Left renal pelvis (tissue), 4 donors: ENCODE measurements at places on chromosomes 5 and 9.

DNA sequence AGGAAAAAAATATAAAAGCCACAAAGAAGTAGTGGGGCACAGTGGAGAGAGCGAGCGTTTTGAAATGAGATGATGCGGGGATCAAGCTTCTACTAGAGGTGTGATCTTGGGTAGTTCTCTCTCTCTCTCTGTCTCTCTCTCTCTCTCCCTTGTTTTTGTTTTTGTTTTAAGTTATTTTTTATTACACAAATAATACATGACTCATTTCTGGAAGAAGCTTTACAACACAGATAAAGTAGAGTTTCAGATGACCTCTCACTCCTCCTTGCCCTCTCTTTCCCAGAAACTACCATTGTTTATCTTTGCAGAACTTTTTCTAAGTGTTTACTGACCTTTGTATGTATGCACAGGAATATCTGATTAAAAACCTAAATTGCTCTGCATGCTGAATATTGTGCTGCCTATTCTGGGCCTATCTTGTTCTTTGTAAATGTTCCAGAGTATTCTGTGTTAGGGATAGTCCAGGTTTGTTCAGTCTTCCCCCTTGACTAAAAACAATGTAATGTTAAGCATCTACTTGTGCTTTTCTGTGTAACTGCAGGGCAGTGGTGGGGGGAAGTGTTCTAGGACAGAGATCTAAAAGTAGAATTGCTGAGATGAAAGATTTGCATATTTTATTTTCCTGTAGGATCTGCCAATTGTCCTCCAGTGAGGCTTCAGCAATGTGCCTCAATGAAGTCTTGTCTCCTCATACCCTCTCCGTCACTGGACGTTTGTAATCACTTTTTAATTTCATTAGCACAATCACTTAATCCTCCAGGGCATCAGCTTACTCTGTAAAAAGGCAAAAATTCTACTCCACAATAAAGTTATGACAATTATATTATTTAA is 52.0 kb downstream of the FYB1 start:
- no peak for DNase-seq

DNA sequence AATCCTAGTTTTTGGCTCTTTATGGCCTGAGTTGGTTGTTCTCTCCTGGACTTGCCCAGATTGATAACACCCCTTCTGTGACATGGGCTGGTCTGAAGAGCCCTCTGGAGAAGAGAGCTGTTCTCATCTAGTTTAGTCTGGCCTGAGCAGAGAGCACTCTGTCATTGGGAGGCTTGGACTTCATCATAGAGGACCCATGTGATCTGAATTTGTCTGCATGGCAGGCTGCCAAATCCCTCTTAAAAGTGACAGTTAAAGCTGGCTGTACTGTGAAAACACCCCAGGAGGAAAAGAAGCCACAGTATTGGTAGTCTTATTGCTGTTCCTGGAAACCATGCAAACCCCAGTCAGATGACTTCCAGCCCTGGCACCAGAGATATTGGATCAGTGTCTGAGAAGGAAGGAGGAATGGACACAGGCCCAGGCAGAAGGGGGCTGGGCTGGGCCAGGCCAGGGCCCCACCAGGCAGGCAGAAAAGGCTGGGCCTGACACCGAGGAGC is 3.7 kb upstream of the WDR31 start:
- DNase-seq: peak; percentile 43

DNA sequence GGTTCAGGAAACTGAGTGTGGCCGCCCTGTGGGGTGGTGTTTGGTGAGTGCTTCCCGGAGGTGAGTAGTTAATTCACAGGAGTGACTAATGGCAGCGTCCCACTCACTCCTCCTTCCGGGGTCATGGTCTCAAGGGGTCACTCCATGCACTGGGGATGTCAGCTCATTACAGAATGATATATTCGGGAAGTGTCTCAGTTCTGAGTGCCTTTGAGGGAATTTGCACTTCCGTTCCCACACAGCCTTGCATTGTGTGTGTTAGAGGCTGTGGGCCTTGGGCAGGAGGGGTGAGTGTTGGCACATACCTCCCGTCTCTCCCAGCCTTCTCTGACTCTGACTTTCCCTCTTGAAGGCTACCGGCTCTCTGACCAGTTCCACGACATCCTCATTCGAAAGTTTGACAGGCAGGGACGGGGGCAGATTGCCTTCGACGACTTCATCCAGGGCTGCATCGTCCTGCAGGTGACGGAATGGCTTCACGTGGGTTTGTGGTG is 10.5 kb upstream of the AHRR start:
- DNase-seq: no peak

- no peak for DNase-seq
Measured at GRCh38 chr9:135090081-135090480, 2.6 kb downstream of the OLFM1 start.

DNA sequence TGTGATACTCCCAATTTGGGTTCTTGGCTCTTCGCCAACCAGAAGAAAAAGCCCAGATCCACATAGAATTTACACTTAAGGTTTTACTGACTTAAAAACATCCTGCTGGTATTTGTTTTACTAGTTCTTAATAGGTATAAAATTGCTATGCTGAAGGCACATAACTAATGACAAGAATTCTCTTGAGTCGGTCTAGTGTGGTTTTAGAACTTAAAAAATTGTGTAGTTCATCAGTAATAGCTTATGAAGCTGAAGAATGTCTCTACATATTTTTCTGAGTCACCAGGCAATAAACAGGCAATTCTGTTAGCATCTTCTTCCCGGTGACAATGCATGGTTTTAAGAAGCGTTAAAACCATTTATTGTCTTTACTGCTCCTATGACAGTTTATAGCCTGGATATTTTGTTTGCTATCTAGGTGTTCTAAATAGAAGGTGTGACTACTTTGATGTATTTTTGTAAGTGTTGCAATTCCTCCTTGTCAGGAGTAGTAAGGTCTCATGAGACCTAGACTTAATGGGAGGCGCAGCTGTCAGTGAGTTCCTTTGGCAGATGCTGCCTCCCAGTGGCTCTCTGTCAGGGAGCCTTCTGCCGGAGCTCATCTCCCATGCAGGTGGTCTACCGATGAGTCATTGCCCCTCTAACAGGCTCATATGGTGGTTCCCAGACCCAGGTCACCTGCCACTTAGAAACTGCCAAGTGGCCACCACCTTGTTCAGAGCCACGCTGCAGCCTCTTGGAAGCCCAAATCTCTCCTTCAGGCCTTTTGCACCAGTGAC is 173.8 kb downstream of the MAST4 start:
- DNase-seq: no peak

- no peak for DNase-seq
Measured at GRCh38 chr5:68548959-68549676, 333.6 kb downstream of the PIK3R1 start.

GRCh38 chr5:14655146-14655741 is 9.3 kb upstream of the OTULIN start:
- no peak for DNase-seq

DNA sequence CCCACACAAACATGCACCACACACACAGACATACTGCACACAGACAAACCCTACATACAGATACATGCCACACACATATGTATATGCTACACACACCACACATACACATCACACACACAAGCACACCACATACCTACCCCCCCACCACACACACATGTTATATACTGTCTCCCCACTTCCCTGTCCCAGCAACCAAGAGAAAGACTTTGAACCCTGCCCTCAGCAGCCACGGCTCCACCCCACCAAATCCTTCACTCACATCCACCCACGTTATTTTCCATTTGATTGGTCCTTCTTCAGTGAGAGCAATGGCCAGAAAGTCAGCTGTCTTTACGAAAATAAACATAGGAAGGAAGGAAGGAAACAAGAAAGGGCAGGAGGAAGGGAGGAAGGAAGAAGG is 479.8 kb downstream of the DIRAS2 start:
- no peak for DNase-seq

DNA sequence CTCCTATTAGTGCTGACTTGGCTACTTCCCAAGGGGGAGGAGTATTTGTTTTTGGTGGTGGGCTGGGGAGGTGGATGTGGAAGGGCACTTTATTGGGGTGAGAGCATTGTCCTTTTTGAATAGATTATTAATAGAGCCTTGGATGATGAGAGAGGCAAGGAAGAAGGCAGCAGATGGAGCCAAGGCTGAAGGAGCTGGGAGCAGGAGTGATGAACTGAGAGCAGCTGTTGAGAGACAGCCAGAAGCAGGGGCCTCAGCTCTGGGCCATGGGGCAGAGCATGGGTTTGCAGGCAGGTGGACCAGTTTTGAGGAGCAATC is 29.6 kb downstream of the RGS3 start:
- no peak for DNase-seq

DNA sequence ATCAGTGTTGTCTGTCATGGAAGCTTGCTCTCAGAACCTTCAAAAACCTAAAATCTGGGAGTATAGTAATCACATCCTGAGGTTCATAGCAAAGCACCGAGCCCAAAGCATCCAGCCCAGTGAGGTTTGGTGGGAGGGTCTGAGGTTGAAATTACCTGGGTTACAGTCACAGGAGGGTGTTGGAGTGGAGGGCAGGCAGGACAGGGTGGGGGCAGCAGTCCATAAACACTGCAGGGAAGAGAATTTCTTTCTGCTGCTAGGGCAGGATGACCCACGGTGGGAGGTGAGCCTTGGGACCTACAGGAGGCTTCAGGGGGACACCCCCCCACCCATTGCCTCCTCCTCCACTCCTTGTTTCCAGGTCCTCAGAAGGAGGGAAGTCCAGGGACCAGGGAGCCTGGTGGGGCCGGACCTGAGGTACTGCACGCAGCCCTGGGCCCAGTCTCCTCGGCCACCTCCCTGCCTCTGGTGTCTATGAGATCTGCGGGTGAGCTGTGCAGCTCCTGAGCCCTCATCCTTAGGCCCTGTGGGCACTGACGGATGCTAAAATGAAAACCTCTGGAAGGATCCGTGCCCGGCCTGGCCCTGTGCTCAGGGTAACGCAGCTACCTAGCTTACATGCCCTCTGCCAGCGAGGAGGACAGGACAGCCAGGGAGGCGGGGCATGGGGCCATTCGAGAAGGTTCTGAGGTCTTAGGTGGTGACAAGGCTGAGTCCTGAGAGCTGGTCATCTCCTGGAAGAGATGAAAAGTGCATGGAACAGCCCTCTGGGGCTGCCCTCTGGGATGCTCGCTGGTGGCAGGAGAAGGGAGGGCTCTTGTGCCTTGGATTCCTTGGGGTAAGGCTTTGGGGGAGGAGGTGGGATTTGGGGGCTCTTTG is 1.8 kb upstream of the ADCY2 start:
- no peak for DNase-seq

- no peak for DNase-seq
Measured at GRCh38 chr5:54868511-54869483, 116.6 kb downstream of the ESM1 start.

- DNase-seq: no peak
Measured at GRCh38 chr9:107594908-107595530, 105.5 kb upstream of the KLF4 start.

- no peak for DNase-seq
Measured at GRCh38 chr5:60674251-60675069, 25.5 kb downstream of the DEPDC1B start.
